ENCODE measurements at places on chromosomes 7 and 10.

DNA sequence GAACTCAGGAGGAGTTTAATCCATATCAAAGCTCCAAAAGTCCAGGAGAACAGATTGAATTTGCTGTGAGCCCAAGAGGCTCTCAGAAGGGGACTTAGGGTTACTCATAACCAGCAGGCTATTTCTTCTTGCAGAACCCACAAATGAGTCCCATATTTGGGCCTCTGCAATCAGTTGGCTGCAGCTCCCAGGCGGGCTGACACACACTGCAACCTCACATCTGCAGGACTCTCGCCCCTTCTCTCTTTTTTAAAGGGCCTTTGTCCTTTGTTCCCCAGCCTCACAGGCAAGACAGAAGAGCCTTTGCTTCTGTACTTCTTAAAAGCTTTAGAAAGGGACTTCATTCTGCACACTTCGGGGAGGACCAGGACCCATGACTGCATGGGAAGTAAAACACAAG lies 26.7 kb downstream of the CREB3L2 start:
- DNase-seq: peak; percentile 52

DNA sequence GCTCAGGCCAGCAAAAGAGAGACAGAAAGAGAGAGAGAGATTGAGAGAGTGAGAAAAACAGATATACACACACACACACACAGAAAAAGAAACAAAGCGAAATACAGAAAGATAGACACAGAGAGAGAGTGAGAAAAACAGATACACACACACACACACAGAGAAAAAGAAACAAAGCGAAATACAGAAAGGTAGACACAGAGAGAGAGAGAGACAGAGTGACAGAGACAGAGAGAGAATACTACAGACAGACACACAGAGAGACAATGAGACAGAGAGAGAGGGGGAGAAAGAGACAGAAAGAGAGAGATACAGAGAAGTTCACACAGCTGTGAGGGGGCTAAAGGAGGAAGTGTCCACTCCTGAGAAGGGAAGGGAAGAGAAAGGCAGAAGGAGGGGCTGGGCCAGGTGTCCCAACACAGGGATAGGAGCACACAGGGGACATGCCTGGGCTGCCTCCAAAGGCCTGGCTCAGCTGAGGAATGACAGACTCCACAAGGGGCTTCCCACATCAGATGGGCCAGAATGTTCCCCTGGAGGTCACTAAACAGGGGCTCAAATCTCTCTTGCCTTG lies 4.3 kb downstream of the GCK start:
- no peak for DNase-seq

DNA sequence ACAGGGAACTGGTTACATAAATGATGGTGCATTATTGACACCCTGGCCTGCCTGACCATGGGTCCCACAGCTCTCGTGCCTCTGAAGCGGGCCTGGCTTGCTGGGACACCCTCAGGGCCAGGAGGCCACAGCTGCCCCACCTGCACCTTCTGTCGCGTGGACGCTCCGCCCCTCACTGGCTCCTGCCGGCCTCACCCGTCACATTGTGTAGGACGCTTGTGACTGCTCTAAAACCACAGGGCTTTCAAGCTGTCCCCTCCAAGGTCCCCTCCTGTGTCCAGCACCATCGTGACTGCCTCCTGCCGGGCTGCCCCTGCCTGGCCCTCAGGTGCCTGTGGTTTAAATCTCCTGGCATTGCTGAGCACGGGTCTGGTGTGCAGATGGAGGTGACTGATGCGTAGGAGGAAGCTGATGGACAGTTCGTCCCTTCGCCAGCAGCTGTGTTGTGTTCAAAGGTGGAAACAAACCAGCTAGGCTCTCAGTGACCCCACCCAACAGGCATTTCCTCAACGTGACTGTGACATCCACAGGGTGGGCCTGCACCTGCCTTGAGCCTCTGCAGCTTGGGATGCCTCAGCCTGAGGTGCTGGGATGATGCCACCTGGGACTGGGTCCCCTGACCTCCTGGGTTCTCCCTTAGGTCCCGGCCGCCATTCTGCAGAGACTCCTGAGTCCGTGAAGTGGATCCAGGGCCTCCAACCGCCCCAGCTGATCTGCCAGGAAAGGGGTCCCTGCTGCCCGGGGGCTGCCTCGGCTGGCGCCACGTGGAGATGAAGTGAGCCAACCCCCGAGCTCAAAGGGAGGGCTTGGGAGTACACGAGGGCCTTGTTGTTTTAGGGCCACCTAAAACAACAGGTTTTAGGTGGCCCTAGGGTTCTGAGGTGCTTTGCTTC lies 148.5 kb downstream of the WDR37 start:
- no peak for DNase-seq

GRCh38 chr10:16009785-16010184 lies 149.5 kb upstream of the MINDY3 start:
- no peak for DNase-seq

GRCh38 chr7:45919993-45920459 lies 1.0 kb downstream of the IGFBP3 start:
- no peak for DNase-seq

DNA sequence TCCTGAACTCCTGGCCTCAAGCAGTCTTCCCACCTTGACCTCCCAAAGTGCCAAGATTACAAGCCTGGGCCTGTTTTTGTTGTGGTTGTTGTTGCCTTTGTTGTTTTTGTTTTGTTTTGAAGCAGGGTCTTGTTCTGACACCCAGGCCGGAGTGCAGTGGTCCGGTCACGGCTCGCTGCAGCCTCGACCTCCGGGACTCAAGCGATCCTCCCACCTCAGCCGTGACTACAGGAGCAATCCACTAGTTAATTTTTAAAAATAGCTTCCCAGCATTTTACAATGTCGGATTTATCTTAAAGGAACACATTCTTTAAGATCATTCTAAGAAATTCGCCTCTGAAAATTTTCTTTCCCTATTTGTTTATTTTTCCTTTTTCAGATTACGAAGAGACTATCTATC lies 27.7 kb upstream of the AP5Z1 start:
- no peak for DNase-seq

GRCh38 chr7:102080434-102081243 lies 206.0 kb upstream of the SH2B2 start:
- DNase-seq: no peak

GRCh38 chr7:54722026-54722425 lies 37.0 kb downstream of the SEC61G start:
- DNase-seq: no peak

DNA sequence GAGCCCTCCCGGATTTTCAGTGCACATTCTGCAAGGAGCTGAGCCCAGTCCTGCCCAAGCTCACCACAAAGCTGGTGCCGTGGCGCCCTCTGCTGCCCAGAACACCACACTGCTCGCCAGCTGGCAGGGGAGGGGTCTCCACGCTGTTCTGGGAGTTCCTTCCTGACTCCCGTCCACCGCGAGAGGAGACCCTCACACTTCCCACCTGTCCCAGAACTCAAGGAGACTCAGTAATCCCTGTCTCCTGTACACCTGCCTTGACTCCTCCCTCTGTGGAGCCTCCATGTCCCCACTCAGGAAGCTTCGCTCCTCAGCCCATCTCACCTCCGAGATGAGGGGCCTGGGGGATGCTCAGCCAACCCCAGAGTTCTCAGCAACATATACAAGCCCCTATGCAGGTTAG lies 11.3 kb downstream of the C10orf105 start:
- peak; percentile 79 for DNase-seq

DNA sequence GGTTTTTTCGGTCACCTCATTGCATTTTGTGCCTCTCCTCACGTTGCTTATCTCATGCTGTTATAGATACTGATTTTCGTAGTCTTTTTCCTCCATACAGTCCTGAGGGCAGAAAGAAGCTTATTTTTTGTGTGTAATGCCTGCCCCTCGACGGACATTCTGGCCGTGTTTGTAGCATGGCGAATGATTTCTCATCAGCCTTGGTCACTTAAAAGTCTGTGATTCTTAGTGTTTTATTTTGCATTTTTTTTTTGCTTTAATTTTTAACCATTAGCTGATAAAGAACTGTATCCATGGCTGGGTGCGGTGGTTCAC lies 469 bp upstream of the NOC3L start:
- DNase-seq: no peak

GRCh38 chr10:50367732-50368131 lies 116.4 kb upstream of the ASAH2 start:
- DNase-seq: no peak

DNA sequence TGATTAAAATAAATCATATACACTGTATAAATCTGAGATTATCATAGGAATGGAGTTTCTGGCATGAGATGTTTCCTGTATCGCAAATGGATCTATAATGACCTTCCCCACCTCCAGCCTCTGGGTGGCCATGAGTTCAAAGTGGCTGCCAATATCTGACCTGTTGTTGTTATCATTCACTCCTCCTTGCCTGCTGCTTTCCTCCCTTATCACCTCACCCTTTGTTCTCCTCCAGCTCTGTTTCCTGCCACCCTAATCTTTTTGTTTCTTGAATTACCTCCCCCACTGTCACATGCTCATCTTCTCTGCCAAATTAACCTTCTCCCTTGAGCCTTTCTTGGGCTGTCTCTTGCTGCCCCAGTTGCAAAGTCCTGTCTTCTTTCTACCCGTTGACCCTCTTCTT lies 12.0 kb downstream of the SCD start:
- no peak for DNase-seq

- no peak for DNase-seq
These were observed 148.8 kb downstream of the CHN2 start for GRCh38 chr7:29343399-29343798.

DNA sequence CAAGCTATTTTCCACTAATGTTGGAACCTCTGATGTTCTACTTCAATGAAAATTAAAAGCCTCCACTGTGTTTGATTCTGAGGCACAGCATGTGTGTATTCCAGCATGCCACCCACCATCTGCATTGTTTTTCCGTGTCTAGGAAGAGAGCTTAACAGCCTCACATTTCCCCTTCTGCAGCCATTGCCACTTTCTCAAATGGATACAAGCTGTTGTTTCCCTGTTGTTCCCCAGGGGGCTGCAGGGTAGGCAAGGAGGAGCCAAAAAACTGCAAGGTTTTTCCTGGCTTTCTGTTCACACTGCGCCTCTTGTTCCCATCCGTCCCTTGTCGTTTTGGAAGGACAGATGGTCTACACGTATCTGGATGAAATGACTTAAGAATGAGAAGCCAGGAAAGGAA lies 72.3 kb upstream of the DNAJB12 start:
- DNase-seq: no peak

GRCh38 chr7:102286237-102287110 lies at the start of gene SH2B2:
SH2B2 (plus strand) TSS chr7:102286868; CDS start chr7:102300551, 13,683 bp downstream.
- DNase-seq: peak; percentile 90

DNA sequence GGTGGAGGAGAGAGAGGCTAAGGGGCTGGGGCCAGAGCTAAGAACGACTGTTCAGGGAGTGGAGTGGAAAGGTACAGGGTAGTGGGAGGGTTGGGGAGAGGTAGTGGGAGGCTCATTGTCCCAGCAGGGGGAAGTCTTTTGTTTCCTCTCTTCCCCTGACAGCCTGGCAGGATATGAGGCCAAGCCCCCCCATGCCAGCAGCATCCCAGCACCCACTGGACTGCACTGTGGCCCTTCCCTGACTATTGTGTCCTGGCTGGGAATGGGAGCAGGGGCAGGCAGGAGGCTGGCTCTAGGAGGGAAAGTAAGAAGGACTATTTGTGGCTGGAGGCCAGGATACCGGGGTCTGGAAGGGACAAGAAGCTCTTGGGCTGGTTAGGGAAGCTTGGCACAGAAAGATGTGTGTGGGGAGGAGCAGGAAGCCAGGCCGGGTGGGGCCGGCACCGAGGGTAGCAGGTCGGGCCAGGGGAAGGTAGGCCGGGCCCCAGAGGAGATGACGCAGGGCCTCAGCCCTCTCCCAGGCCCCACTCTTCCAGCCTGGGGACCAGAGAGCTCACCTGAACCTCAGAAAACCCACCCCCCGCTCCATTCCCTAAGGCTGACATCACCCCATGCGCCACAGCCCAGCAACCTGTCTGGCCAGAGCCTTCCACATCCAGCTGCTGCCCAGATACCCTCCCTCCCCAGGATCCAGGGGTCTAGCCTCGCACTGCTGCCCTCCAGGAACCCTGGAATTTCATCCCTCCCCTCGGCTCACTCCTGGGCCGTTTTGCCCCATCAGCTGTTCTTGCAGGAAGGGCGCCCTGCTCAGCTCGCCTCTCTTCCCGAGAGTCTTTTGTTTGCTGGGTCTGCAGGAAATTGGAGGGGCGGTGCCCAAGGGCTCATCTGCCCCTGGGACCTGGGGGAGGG lies 8.8 kb upstream of the EPHB4 start:
- peak; percentile 13 for DNase-seq

GRCh38 chr7:44539669-44540506 lies 1.2 kb downstream of the NPC1L1 start:
- no peak for DNase-seq

All from GM20000 (cell line).